Stimulated activated CD4-positive, alpha-beta T cell treated with anti-CD3 and anti-CD28 coated beads, Interleukin-15, amount 100 ng/mL, for 48 hours (primary cell): ENCODE measurements at places on chromosomes 2 and 18.

DNA sequence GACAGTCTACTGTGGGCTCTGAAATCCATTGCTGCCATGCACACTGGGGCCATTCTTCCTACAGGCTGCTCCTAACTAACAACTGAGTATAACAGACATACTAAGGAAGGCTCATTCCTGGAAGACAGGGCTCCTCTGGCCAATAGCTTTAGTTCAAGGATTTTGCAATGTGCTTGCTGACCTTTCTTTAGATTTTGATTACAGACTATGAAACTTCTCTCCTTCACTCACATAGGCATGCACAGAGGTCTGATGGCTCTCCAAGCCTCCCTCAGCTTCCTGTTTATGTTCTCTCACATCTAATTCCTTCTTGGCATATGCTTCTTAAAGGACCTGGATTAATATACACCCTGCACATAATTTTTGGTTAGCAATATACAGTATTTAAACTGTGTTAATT is 34.4 kb upstream of the ROCK1 start:
- no peak for DNase-seq

GRCh38 chr2:127403460-127403859 is 14.8 kb upstream of the PROC start:
- DNase-seq = no peak

- no peak for DNase-seq
Observed at GRCh38 chr2:138298900-138299299, 202.7 kb upstream of the SPOPL start.

- no peak for DNase-seq
Observed at GRCh38 chr2:85547859-85548607, 9.1 kb downstream of the MAT2A start.

DNA sequence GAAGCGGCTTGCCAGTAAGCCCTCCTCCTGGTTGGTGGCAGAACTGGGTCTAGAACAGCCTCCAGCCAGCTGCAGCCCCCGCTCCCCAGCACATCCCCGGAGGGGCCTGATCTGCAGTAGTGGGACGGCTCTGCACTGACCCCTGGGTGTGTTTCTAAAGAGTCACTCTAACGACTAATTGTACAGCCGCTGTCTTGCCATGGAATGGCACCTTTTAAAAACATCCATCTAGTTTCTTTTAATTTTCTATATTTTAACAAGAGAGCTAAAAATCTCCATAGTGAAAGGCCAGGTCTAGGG is 82.0 kb downstream of the MTCL1 start:
- no peak for DNase-seq

GRCh38 chr18:56315363-56315762 is 323.0 kb downstream of the TXNL1 start:
- DNase-seq = no peak

DNA sequence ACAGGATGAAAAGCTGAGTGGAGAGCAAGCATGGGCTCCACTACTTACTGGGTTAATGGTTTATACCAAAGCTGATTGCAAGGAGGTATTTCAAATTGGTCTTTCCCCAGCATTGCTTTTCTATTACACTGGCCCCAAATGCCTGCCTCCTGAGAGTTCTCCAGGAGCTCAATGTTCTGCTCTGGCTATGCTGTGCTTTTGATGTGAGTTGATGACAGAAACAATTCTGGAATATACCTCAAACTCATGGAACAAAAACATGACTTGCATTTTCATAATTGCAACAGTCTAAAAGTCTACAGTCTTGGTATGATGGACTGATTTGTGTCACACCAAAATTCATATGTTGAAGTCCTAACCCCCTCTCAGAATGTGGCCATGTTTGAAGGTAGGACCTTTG is 258.0 kb downstream of the CDH20 start:
- DNase-seq = no peak

- DNase-seq = no peak
Observed at GRCh38 chr2:17441055-17441771, 77.0 kb downstream of the RAD51AP2 start.

GRCh38 chr2:177324797-177325196 is 60.3 kb upstream of the NFE2L2 start:
- DNase-seq = no peak

GRCh38 chr2:224753743-224754540 is 37.8 kb upstream of the CCDC195 start:
- DNase-seq = no peak

DNA sequence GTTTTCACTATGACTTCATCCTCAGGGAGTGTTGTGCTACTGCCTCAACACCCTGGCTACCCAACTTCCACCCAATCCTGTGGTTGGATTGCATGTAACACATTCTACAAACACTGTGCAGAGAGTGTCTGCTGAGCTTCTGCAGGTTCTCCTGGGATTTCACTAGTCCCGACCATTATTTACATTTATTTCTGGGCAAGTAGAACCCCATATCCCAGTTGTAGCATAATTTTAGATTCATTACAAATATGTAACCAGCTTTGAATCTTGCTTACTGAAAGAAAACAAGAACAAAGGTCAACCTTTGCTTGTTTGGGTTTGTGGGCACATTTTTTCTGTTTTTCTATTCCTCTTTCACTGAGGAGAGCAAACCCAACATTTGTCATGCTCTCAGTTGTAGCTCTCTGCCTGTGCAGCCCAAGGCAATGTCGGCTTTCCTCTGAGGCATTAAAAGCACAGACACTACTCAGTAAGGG is 2036.1 kb upstream of the LRRTM1 start:
- DNase-seq = no peak

DNA sequence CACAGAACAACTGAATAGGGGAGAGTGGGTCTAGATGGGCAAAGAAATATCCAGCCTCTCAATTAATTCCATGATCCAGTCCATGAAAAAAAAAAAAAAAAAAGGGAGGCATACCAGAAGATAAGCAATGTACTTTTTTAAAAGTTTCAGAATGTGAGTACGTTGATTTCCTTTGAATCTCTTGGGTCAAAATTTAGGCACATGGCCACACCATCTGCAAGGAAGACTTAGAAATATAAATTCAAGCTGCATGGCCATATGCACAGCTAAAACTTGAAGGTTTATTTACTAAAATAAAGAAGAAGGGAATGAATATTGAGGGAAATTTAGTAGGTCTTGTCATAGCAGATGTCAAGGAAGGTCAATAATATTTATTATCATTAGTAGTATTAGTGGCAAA is 286.5 kb upstream of the CDH7 start:
- DNase-seq = no peak

- DNase-seq = no peak
Observed at GRCh38 chr2:57434441-57434840, 612.2 kb upstream of the VRK2 start.

DNA sequence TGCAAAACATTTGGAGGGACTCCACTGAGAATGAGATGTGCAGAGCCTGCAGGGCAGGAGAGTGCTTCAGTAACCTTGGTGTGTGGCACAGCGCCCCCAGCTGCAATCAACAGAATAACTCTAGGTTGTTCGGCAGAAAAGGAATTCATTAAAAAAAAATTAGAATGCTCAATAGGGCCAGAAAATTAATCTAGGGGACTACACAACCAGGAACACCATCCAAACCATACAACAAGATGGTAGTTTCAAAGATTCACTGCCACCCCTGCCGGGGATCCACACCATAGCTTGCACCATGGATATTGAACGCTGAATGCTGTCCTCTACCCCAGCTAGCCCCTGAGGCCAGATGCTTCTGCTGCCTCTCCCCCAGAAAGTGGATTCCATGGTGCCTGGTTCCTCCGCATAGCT is 50.1 kb downstream of the THUMPD2 start:
- DNase-seq = peak; percentile 12

GRCh38 chr2:21920721-21921120 is 797.0 kb downstream of the TDRD15 start:
- no peak for DNase-seq

DNA sequence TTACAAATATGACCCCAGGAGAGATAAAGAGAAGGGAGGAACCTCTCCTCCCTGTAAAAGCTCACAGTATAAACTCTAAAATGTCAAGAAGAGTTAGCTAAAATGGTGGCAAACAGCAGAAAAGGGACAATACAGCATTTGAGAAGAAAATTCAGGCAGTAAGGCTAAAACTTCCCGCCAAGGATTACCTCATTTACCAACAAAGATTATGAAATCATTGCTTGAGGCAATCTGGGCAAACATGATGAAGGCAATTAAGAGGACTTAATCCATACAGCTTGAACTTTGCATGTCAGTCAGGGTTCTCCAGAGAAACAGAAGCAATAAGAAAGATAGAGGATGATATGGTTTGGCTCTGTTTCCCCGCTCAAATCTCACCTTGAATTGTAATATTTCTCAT is 81.4 kb downstream of the CMPK2 start:
- DNase-seq = no peak

DNA sequence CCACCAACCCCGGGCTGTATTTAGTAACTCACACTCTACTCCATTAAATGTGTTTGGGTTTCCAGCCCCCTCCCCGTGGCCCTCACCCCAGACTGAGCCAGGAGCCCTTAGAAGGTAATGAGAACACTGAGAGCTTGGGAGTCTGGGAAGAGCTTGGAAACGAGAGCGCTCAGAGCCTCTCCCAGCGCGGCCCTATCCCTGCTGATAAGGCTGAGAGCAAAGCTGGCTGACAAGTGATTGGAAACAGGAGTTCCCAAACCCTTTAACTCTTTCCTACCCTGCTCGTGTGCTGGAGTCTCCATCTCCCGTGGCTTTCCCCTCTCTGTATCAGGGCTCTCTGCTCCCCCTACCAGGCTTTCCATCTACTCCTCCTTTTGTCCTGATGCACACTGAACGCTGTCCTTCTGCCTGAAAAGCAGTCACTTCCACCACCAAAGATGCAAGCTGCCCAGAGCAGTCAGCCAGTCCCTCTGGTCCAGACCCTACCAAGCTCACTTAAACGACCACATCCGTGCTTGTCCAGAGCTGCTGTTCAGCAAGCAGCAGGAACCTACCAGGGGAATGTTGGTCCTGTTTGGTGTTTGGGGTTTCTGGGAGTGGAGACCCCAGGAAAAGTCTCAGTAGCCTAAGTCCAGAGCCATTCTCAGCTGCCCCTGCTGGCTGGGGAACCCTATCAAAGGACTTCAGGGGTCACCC is 100.0 kb upstream of the PKDCC start:
- no peak for DNase-seq

GRCh38 chr18:27202741-27203140 is 17.6 kb upstream of the CHST9 start:
- DNase-seq = no peak

DNA sequence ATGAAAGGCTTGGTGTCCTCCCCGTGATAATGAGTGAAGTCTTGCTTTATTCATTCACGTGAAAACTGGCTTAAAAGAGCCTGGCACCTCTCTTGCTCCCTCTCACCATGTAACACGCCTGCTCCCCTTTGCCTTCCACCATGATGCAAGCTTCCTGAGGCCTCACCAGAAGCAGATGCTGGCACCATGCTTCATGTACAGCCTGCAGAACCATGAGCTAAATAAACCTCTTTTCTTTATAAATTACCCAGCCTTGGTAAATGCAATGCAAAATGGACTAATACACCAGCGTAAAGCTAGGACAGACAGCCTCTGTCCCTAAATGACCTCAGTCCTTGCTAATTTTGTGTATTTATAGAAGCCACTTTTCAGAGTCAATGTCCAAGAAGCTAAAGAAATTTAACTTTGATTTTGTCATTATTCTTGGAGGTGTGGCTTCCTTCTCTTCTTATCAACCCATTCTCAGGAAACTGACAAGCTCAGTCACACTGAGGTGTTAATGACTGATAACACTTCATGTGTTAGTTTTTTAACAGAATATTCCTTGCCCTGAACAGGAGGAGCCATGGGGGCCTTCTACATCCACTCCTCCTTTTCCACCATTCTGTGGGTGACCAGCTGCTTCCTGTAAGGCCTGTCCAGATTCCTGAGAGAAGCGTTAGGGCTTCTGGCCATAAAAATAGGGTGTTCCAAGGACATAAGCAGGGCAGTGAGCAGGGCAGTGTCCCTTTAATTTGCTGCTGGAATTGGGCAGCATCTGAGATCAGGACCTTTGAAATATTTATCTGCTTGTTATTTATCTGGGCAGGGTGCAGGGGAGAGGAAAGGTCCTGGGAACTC is 38.0 kb upstream of the EPAS1 start:
- no peak for DNase-seq

- no peak for DNase-seq
Observed at GRCh38 chr2:75241696-75242095, 42.4 kb upstream of the TACR1 start.

GRCh38 chr18:74775239-74775638 is 177.6 kb downstream of the ZNF407 start:
- no peak for DNase-seq

DNA sequence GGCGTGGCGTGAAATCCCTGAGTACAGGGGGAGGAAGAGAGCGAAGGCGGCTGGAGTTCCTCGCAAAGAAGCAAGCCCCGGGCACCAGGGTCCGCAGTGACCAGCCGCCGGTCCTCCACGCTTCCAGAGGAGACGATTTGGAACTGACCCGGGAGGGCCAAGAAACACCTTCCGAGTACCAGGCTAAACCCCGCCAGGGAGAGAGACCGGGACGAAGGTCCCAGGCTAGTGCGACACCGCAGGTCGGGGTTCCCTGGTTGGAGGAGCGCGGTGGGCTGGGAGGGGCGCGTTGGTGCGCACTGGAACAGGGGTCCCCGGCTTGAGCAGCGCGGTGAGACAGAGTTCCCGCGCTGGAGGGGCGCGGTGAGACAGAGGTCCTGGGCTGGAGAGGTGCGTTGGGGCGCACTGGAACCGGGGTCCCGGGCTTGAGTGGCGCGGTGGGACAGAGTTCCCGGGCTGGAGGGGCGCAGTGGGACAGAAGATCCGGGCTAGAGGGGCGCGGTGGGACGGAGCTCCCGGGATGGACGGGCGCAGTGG is 901 bp downstream of the WDFY1 start:
- DNase-seq = no peak

DNA sequence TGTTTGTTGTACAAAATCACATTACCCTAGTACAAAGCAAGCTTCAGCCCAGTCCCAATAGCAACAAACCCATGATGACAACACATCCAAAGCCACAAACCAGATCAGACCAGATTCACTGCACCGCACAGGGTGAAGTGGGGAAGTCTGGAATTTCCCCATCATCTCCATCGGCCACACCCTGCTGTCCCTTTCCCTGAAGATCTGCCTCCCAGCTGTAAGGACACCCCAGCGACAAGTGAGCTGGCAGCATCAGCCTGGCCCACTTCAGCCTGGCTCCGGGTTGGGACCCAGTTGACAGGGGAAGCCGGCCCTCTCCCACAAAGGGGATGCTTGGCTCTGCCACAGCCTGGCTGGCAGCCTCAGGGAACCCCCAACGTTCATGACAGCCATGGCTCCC is 207.6 kb downstream of the MGAT5 start:
- DNase-seq = no peak

- DNase-seq = no peak
Observed at GRCh38 chr18:62935994-62936393, 220.7 kb downstream of the PHLPP1 start.

DNA sequence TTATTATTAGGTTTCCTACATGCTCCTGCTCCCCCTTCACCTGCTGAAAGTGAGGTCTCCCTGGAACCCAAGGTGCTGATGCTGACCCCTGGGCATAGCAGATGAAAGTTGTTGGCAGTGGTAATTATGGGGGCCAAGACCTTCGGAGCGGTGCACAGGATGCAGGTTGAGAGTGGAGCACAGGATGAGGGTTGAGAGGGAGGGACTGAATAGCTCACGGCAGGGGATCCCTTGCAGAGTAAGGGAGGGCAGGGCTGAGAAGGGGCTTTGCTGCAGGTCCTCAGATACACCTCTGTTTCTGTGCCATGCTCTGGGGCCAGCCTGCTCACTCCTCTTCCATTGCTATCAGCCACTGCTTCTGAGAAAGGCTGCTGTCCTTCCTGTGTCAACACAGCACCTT is 163.3 kb downstream of the FHOD3 start:
- DNase-seq = no peak
